ENCODE measurements at places on chromosomes 7 and 10. TPM values are rescaled to one million over a fixed set of nuclear protein-coding genes. Genes with fewer than 3 reads are reported as not detected.

The FAM237B gene
- total RNA-seq, result not detected

The SEMA3C gene
- 91.5 TPM for total RNA-seq

The HK1 gene
- 54.5 TPM for total RNA-seq

The SLC16A9 gene
- total RNA-seq, result 0.45 TPM

The PPP1R3C gene
- total RNA-seq, result 39.1 TPM

The PPA1 gene
- total RNA-seq, result 93.9 TPM

The PTN gene
- not detected for total RNA-seq

The MEST gene
- total RNA-seq, result 7.2 TPM

The IL2RA gene
- total RNA-seq, result 0.45 TPM

- H3K4me1 ChIP-seq, result peaks cover 58% of the 10 kb centered on the region
- H3K4me3 ChIP-seq, result peak overlapping the region; percentile 51
- H3K36me3 ChIP-seq, result no peaks in the 10 kb centered on the region
These were observed 354.2 kb downstream of the DNAJB6 start for GRCh38 chr7:157690833-157691585.

GRCh38 chr7:154841731-154842331, 161.1 kb downstream of the PAXIP1 start:
- DNase-seq, result peak; percentile 35
- H3K4me1 ChIP-seq, result no peaks in the 10 kb centered on the region
- no peak overlapping the region for H3K27ac ChIP-seq
- no peaks in the 10 kb centered on the region for H3K27me3 ChIP-seq
- H3K4me3 ChIP-seq, result no peak overlapping the region
- H3K36me3 ChIP-seq, result no peaks in the 10 kb centered on the region

DNA sequence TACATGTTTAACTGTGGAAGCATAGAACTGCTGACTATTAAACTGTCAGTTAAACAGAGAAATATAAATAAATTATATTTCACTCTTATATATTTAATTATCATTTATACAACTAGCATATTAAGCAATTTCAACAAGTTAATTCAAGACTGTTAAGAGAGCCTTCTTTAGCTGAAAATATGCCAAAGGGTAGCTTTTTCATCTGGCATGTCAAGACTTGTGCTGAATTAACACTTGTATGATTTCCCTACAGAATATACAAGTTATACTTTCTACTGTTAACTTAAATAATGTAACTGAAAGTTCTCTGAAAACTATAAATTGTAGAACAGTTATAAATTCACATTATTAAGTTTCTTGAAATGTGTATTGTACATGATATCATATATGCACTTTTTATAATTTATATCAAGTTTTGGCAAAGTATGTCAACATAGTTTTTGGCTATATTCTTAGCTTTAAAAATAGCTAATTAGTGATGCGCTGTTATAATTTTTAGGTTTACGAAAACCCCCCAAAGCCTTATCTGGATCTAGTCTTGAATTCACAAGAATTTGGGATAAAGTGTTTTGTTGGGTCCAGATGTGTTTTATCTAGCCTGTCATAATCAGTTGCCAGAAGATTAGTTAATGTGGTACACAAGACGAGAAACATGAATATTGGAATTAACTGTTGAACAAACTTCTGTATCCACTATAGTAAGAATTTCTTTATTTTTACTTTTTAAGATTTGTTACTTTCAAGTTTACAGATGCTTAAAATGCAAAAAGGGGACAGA, 231.1 kb upstream of the FOXP2 start:
- no peaks in the 10 kb centered on the region for H3K27me3 ChIP-seq
- H3K36me3 ChIP-seq, result no peaks in the 10 kb centered on the region
- peaks cover 12% of the 10 kb centered on the region for H3K4me1 ChIP-seq
- peak; percentile 51 for DNase-seq
- no peak overlapping the region for H3K4me3 ChIP-seq
- H3K27ac ChIP-seq, result no peak overlapping the region

GRCh38 chr10:132593389-132593788, 55.8 kb downstream of the INPP5A start:
- no peaks in the 10 kb centered on the region for H3K36me3 ChIP-seq
- peak overlapping the region; percentile 79 for H3K27ac ChIP-seq
- H3K27me3 ChIP-seq, result no peaks in the 10 kb centered on the region
- H3K4me1 ChIP-seq, result peaks cover 100% of the 10 kb centered on the region
- no peak for DNase-seq

DNA sequence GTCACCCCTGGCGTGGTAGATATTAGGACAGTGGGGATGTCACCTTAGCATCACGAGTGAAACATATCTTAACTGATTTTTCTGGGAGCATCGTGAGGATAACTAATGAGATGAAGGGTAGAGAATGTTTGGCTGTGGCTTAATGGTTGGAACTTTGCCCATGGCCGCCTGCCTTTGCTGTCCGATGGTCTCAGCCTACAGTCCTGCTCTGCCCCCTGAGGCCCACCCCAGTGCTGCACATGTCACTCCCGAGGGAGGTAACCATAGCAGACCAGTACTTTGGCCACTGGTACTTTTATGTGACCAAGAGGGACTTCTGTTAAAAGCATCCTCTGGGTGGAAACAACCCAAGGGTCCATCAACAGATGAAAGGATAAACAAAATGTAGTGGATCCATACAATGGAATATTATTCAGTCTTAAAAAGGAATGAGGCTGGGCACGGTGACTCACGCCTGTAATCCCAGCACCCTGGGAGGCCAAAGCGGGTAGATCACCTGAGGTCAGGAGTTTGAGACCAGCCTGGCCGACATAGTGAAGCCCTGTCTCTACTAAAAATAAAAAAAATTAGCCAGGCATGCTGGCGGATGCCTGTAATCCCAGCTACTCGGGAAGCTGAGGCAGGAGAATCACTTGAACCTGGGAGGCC, 58.4 kb downstream of the TACR2 start:
- no peaks in the 10 kb centered on the region for H3K27me3 ChIP-seq
- H3K36me3 ChIP-seq, result peaks cover 13% of the 10 kb centered on the region
- peaks cover 64% of the 10 kb centered on the region for H3K4me1 ChIP-seq
- no peak overlapping the region for H3K27ac ChIP-seq
- H3K4me3 ChIP-seq, result no peak overlapping the region
- no peak for DNase-seq

- H3K4me3 ChIP-seq, result no peak overlapping the region
- H3K4me1 ChIP-seq, result no peaks in the 10 kb centered on the region
These were observed 14.9 kb downstream of the HOXA1 start for GRCh38 chr7:27080844-27081436.

DNA sequence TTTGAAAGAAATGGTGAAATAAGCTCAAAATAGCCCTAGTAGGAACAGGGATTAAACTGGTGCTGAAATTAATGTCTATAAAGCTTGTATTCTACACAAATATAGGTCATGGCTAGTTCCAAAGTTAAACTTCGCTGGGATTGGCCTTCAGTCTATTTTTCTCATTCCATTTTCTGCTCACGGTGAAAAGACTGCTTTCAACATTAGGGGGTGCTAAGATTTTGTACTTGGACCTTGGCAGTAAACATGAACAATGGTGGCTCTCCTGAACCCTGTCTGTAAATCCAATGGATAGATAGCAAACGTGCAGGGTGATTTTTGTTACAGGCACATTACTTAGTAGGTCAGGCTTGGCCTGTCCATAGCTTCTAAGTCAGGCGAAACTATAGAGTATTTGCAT, 36.0 kb upstream of the RSU1 start:
- H3K27ac ChIP-seq, result no peak overlapping the region
- H3K36me3 ChIP-seq, result no peaks in the 10 kb centered on the region

GRCh38 chr7:139492293-139492692, 8.8 kb upstream of the KLRG2 start:
- no peaks in the 10 kb centered on the region for H3K27me3 ChIP-seq
- H3K4me3 ChIP-seq, result no peak overlapping the region
- H3K4me1 ChIP-seq, result peaks cover 4% of the 10 kb centered on the region

DNA sequence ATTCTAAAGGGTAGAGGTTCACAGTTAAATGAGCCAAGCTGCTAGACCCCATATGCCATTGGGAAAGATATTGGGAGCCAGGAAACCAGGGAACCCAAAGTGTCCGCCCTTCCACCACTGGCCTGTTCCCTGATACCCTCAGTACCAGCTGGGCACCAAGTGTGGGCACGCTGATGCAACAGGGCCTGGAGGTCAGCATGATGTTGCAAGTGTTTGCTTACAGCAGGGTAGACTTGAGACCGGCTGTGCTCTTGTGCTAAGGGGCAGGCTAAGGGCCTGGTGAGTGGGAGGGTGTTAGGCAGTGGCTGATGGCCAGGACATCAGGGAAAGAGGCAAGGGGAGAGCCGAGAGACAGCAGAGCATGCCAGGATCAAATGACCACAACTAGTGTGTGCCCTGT, 21.0 kb upstream of the MYL7 start:
- no peak overlapping the region for H3K4me3 ChIP-seq
- no peaks in the 10 kb centered on the region for H3K36me3 ChIP-seq
- no peak for DNase-seq
- H3K4me1 ChIP-seq, result no peaks in the 10 kb centered on the region

GRCh38 chr7:23396222-23397015, 73.9 kb downstream of the IGF2BP3 start:
- H3K4me1 ChIP-seq, result peaks cover 21% of the 10 kb centered on the region
- no peak overlapping the region for H3K4me3 ChIP-seq
- peak overlapping the region; percentile 14 for H3K27ac ChIP-seq
- no peaks in the 10 kb centered on the region for H3K27me3 ChIP-seq

- no peaks in the 10 kb centered on the region for H3K36me3 ChIP-seq
- no peak for DNase-seq
- no peak overlapping the region for H3K27ac ChIP-seq
- no peak overlapping the region for H3K4me3 ChIP-seq
These were observed 101.6 kb downstream of the TES start for GRCh38 chr7:116311816-116312471.

GRCh38 chr10:112732277-112732921, 217.6 kb upstream of the TCF7L2 start:
- no peak for DNase-seq
- no peak overlapping the region for H3K27ac ChIP-seq
- no peaks in the 10 kb centered on the region for H3K27me3 ChIP-seq
- H3K4me1 ChIP-seq, result no peaks in the 10 kb centered on the region
- no peak overlapping the region for H3K4me3 ChIP-seq

- H3K27ac ChIP-seq, result no peak overlapping the region
- H3K27me3 ChIP-seq, result no peaks in the 10 kb centered on the region
- no peak overlapping the region for H3K4me3 ChIP-seq
- peaks cover 20% of the 10 kb centered on the region for H3K36me3 ChIP-seq
- peak; percentile 49 for DNase-seq
These were observed 38.0 kb upstream of the SPOCK2 start for GRCh38 chr10:72126184-72126871.

DNA sequence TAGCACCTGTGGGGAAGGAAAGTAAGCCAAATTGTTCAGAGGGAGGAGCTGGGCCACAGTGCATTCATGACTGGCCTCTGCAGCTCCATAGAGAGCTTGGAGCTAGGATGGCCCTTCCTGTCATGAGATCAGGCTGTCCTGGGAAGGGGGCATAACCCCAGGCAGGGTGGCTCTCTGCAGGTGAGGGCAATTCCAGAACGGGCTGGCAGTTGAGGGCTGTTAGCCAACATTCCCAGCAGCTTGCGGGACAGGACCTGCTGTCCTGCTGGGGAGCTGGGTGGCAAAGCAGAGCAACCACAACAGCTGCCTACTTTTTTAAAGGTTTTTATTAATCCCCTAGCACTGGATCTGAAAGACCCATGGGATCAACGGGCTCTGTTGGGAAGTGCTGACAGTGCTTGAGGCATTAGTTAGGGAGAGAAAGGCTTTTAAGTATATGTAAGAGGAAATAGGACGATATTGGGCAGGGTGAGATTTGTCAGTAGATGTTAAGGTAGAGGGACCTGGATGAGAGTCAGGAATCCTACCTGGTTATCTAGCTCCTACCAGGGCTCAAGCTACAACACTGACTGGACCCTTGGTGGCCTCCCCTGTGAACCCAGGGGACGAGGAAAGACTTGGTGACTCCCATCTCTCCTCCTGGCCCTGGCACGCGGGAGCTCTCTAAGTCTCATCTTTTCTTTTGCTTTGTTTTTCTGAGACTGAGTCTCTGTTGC, 77.8 kb downstream of the NAMPT start:
- no peak overlapping the region for H3K27ac ChIP-seq
- H3K4me3 ChIP-seq, result no peak overlapping the region
- DNase-seq, result no peak
- no peaks in the 10 kb centered on the region for H3K27me3 ChIP-seq

- no peaks in the 10 kb centered on the region for H3K36me3 ChIP-seq
- H3K4me3 ChIP-seq, result no peak overlapping the region
- H3K4me1 ChIP-seq, result no peaks in the 10 kb centered on the region
- H3K27me3 ChIP-seq, result no peaks in the 10 kb centered on the region
These were observed 352.2 kb downstream of the TFEC start for GRCh38 chr7:115678086-115678982.

- no peaks in the 10 kb centered on the region for H3K36me3 ChIP-seq
- no peak overlapping the region for H3K27ac ChIP-seq
- H3K4me3 ChIP-seq, result no peak overlapping the region
- DNase-seq, result no peak
- H3K27me3 ChIP-seq, result no peaks in the 10 kb centered on the region
- H3K4me1 ChIP-seq, result no peaks in the 10 kb centered on the region
These were observed 10.2 kb downstream of the PKD2L1 start for GRCh38 chr10:100319707-100320402.

GRCh38 chr10:67299761-67300160, 373.9 kb downstream of the LRRTM3 start:
- H3K4me1 ChIP-seq, result no peaks in the 10 kb centered on the region
- no peak overlapping the region for H3K4me3 ChIP-seq
- no peak for DNase-seq
- H3K27me3 ChIP-seq, result no peaks in the 10 kb centered on the region

DNA sequence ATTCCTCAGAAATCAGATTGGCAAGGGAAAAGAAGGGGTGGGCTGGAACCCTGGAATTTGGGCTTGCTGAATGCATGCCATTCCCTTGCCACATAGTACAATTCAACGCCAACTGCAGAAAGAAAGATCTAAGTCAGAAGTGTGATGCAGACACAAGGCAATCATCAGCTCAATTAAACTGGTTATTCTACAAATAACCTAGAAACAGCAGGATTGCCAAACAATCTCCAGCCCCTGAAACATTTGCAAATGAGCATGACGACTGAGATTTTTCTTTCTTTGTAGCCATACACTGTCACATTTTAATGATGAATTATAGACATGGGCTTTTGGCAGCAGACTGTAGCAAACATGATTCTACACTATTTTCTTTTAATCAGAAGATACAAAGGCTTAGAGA, 16.5 kb upstream of the CREB5 start:
- no peak overlapping the region for H3K27ac ChIP-seq
- no peaks in the 10 kb centered on the region for H3K4me1 ChIP-seq
- H3K27me3 ChIP-seq, result peaks cover 11% of the 10 kb centered on the region
- no peak for DNase-seq
- no peaks in the 10 kb centered on the region for H3K36me3 ChIP-seq
- H3K4me3 ChIP-seq, result no peak overlapping the region

- H3K36me3 ChIP-seq, result no peaks in the 10 kb centered on the region
- no peaks in the 10 kb centered on the region for H3K27me3 ChIP-seq
- H3K4me3 ChIP-seq, result peak overlapping the region; percentile 41
- no peak for DNase-seq
These were observed 28.2 kb upstream of the BMS1 start for GRCh38 chr10:42754155-42755027.

- H3K27ac ChIP-seq, result no peak overlapping the region
- H3K4me3 ChIP-seq, result no peak overlapping the region
- H3K27me3 ChIP-seq, result no peaks in the 10 kb centered on the region
- H3K36me3 ChIP-seq, result no peaks in the 10 kb centered on the region
- DNase-seq, result peak; percentile 20
- no peaks in the 10 kb centered on the region for H3K4me1 ChIP-seq
These were observed 31.7 kb downstream of the MKX start for GRCh38 chr10:27713941-27714340.

- no peaks in the 10 kb centered on the region for H3K36me3 ChIP-seq
- peak; percentile 5 for DNase-seq
- H3K27me3 ChIP-seq, result no peaks in the 10 kb centered on the region
- no peak overlapping the region for H3K27ac ChIP-seq
These were observed 770.9 kb downstream of the TNS3 start for GRCh38 chr7:46810986-46811385.

GRCh38 chr7:114703677-114704076, 218.2 kb upstream of the MDFIC start:
- DNase-seq, result no peak
- no peaks in the 10 kb centered on the region for H3K36me3 ChIP-seq
- no peaks in the 10 kb centered on the region for H3K4me1 ChIP-seq
- no peak overlapping the region for H3K4me3 ChIP-seq
- no peak overlapping the region for H3K27ac ChIP-seq
- H3K27me3 ChIP-seq, result no peaks in the 10 kb centered on the region

Data from stomach (tissue), 19 donors.